CD4-positive, alpha-beta T cell treated with Interleukin-6 at 100 ng/mL for 8 hours (primary cell): ENCODE measurements at places on chromosomes 12 and 14.

DNA sequence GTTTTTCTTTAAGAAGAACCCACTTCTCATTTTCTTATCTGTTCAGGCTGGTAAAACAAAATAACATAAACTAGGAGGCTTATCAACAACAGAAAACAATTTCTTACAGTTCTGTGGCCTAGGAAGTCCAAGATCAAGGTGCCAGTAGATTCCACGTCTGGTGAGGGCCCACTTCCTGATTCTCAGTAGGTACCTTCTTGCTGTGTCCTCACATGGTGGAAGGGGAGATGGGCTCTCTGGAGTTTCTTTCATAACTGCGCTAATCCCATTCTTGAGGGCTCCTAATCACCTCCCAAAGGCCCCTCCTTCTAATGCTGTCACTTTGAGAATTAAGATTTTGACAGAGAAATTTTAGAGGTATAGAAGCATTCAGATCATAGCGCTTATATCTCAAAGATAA lies 33.4 kb downstream of the TXNRD1 start:
- DNase-seq = no peak

DNA sequence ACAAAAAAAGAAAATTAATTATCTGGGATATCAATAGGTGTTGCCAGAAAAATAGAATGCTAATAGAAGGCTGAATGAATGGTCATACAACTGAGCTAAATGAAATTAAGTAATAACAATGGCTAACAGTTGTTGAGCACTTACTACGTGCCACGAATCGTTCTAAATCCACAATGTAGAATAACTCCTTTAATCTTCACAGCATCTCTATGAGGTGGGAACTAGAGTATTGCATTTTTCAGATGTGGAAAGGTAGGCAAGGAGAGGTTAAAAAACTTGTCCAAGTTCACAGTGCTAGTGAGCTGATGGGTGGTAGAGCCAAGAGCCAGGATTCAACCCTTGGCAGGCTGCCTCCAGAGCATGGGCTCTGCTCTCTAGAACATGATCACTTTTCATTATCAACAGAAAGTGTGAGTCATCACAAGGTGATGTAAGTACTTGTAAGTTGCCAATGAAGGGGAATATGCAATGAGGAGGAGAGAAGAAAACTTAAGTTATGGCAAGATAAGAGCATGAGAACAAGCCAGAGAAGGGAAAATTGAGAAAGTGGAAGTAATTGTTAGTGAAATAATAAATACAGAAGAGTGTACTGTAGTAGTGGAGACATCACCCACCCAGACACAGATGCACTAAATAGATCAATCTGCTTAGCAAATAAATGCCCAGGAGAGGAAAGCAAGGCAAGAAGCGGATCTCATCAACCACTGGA lies 122.1 kb downstream of the PRKD1 start:
- no peak for DNase-seq

DNA sequence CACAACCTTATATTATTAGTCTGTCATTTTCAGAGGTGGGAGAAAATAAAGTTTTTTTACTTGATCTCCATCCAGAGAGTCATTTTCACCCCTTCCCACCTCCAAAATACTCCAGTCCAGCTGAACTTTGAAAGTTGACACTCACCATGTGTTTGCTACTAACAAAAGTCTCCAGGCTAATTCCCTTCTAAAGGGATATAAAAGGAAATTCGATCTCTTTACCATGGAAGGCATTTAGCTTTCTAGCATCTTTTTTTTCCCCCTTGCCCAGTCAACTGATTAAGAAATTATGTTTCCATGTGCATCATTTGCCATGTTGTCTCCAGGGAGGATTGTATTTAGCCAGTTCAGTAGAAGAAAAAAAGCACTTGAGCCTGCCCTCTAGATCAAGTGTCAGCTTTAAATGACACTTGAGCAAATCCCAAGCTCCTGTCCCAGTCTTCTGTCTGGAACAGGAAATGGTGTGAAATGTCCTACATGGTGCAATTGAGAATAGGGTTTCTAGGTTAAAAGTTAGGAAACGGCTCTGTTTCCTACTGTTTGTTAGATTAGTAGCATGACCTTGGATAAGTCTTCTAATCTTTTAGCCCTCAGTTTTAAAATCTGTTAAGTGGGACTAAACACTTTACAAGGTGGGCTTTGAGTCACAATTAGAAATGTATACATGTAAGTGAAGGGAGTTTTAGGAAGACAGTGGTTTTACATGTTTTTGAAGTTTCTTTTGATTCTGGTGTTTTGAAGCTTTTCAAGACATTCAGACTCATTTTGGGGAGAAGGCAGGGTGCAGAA lies 67.2 kb downstream of the GNS start:
- no peak for DNase-seq

DNA sequence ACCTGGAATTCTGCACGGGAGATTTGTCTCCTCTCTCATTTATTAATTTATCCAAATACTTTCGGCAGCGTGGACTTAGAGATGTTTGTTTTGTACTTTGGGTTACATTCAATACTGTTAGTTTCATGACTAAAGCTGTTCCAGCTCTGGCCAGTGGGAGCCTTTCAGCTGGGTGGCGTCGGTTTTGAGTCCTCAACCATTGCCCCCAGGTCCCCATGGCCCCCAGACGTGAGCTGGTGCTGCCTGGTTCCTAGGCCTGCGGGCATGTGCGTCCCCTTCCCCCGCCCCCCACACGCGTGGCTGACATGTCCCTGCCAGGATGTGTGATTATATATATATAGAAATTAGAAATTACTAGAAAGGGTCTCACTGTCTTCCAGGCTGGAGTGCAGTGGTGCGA lies 48.2 kb downstream of the KIF26A start:
- DNase-seq = no peak

DNA sequence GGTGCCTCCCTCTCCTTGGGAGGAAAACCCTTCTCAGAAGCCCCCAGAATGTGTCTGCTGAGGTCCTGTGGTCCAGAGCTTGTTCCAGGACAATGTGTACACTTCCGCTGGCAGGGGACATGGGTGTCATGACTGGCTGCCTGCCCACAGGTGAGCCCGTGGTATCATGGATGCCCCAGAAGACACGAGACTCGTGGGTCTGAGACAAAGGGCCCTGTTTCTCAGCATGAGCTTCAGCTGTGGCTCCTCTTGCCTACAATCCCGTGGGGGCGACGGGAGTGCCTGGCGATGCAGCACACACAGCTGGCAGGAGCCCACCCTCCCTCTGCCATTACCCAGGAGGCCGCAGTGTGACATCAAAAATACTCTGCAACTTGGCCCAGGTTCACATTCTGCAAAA lies 7.0 kb downstream of the TMEM121 start:
- no peak for DNase-seq

DNA sequence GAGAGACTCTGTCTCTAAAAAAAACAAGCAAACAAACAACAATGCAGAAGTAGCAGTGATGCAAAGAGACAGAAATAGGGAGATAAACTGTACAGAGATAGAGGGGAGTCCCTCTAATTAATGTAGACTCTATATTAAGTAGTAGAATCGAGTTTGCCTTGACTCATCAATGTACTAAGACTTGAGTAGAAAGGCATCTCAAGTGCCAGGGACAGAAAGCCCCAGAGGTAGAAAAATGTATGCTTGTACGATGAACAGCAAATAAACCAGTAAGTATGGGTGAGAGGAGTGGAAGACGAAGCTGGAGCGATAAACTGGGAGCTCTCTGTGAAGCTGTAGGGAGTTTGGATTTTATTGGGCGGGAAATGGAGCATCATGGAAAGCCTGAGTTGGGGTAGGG lies 208.2 kb downstream of the SSPN start:
- DNase-seq = no peak
